GM19239 (cell line): ENCODE measurements at places on chromosomes 2 and 18.

- peak; percentile 95 for DNase-seq
Observed at GRCh38 chr18:26548415-26549262, at the start of gene KCTD1. Gene KCTD1, minus strand, starts transcription at chr18:26548553. Its CDS starts 17 bp downstream, at chr18:26548536.

- DNase-seq, result peak; percentile 9
Observed at GRCh38 chr2:161576421-161576820, 47.8 kb upstream of the SLC4A10 start.

- DNase-seq, result no peak
Observed at GRCh38 chr2:191515551-191515950, 162.4 kb upstream of the NABP1 start.

- no peak for DNase-seq
Observed at GRCh38 chr2:70832386-70832785, 3.2 kb downstream of the CD207 start.

GRCh38 chr18:36718705-36719328 lies 110.0 kb downstream of the TPGS2 start:
- no peak for DNase-seq

DNA sequence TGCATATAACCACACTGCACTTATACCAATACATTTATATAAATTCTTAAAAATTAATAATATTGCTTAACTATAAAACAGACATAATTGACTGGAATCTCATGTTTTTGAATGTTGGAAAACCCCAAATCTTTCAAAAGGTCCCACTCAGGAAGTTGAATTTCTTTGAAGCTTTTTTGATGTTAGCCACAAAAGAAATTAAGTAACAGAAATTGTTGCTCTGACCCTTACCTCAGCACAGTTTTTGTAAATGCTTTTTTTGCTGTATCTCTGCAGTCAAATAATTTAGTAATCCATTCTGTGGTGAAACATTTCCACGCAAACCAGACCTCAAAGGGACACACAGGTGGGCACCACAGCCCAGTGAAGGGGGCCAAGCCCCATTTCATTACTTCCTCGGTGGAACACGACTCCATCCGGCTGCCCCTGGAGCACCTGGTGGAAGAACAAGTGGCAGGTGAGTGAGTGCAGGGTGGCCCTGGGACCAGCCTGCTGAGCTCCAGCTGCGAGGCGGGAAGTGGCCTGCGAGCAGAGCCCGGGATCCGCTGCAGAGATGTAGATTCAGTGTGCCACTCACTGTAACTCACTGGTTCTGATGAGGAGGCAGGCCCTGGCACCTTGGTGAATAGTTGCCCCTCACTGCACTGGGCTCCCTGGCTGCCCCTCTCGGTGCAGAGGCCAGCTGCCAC lies 8.4 kb downstream of the SCLY start:
- DNase-seq, result no peak

- no peak for DNase-seq
Observed at GRCh38 chr18:68940039-68940438, 142.2 kb downstream of the CCDC102B start.

DNA sequence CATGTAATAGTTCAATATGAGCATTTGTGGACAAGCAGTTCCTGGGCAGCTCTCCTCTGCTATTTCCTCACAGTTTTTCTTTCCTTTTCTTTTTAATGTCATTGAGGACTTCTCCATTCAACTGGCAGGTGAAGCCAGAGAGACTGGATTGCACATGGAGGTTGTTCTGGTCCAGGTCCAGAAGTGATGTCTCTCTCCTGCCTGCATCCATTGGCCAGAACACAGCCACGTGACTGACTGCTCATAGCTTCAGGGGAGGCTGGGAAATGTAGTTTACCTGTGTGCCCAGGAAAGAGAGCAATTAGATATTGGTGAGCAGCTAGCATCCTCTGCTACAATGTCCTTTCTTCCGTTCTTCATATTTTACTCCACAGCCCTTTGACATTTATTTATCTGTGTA lies 20.2 kb upstream of the ADAM23 start:
- no peak for DNase-seq

DNA sequence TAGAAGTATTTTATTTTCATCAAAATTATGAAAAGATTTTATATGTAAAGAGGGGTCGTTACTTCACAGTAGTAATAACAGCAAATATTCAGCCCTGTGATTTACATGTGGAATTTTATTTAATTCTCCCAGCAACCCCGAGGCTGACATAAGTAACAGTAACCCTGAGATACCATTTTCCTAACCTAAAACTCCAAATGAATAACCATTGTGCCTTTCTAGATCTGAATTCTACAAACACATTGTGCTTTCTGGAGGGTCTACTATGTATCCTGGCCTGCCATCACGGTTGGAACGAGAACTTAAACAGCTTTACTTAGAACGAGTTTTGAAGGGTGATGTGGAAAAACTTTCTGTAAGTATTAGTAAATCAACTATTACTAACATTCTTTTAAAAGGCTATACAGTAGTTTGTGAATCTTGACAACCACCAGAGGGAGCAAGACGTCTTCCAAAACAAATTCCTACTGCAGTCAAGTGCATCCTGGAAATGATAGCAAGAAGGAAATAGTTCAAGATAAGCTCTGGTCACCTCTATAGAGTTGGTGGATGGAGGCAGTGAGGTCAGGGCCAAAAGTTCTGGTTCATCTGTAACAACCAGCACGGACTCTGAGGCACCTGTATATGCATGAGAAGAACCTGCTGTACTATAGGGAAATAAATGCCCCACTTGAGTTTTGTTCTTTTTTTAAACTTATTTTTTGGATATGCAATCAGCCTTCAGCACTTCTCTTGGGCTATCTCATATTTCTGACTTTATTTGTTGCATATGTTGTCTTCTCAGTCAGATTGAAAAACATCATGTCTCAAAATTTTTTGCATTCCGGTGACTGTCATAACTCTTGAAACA lies 37.4 kb downstream of the ACTR2 start:
- DNase-seq, result no peak

GRCh38 chr2:234991793-234992192 lies 40.0 kb downstream of the SH3BP4 start:
- no peak for DNase-seq

DNA sequence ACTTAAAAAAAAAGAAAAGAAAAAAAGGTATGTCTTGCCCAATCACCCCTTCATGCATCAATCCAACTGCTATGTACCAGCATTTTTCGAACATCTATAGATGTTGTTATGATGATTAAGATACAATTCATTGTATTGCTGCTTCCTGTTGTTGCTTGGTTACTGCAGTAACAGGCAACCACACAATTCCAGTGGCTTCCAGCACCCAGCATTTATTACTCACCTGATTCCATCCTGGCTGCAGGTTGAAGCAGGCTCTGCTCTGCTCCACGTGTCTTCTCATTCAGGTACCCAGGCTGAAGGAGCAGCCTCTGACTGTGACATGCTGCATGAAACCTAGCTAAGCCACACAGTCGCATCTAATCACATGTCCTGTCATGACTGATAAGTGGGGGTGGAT lies 196.9 kb downstream of the INO80D start:
- DNase-seq, result no peak

GRCh38 chr2:105587637-105588036 lies 157.1 kb upstream of the NCK2 start:
- DNase-seq, result no peak

DNA sequence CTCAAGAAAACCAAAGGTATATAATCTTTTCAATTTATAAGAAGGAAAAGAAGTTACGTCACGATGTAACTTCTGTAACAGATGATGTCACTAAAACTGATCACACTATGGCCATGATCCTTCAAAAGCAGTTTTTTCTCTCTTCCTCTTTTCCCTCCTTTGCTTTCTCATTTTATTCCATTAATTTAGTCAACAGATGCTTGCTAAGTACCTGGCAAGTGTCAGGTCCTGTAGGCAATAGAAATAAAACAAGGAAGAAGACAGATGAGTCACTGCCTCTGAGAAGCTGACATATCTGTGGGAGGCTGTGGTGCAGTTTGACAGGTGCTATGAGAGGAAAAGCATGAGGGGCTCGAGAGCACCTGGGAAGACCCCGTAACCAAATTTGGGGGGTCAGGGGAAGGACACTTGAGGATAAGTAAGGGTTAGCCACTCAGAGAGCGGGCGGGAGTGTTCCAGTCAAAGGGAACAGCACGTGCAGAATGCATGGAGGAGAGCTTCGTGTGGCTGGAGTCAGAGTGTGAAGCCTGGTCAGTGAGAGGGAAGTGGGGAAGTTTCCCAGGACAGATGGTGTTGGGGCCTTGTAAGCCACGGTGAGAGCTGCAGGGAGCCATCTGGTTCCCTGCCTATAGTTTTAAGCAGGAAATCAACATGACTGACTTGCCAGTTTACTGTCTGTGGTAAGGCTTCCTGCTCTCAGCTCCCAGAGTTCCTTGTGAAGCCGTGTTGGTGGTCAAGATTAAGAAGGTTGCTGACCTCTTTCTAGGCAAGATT lies 198.8 kb upstream of the FOSL2 start:
- DNase-seq, result no peak

DNA sequence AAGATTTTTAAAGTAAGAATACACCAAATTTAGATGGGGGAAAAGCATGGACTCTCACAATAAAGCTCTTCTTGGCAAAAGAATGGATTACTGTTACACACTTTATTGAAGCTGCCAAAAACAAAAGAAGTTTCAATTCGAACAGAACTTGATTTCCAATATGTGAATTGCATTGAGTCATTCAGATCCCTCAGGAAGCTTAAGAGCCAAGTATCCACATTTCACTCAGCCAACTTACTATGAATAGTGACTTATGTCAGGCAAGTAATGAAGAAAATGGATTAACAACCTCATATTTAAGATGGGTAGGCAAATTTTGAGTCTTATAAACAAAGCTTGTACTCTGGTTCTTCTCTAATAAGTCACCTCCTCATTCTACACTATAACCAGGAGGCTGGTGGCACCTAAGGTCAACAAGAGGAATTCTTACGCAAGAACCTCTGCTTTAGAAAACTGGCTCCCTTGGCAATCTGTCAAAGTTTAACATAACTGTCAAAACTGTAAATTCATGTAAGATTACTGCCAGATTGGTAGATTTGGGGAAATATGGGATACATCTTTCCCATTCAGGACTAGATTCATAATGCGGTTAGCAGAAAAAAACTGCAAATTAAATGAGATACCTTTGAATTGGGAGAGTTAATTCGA lies 6.0 kb downstream of the HADHA start:
- no peak for DNase-seq

GRCh38 chr18:71020342-71021029 lies 731.6 kb downstream of the SOCS6 start:
- no peak for DNase-seq

GRCh38 chr2:162022290-162022945 lies 51.6 kb downstream of the DPP4 start:
- DNase-seq, result no peak

DNA sequence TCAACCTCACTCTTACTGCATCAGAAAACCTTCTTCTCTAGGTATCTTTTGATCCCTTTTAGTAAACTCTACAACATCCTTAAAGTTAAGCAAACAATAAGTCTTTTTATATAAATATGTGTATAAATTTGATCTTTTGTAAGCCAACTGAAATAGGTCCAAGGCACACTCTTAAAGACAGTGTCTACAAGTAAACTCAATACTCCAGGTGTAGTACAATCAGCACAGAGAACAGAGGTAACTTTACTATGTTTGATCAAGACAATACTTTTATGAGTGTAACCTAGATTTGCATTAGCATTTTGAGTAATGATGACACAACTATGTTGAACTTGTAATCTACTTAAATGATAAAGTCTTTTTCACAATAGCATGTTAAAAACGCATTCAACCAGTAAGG lies 593.1 kb upstream of the CHAC2 start:
- no peak for DNase-seq

DNA sequence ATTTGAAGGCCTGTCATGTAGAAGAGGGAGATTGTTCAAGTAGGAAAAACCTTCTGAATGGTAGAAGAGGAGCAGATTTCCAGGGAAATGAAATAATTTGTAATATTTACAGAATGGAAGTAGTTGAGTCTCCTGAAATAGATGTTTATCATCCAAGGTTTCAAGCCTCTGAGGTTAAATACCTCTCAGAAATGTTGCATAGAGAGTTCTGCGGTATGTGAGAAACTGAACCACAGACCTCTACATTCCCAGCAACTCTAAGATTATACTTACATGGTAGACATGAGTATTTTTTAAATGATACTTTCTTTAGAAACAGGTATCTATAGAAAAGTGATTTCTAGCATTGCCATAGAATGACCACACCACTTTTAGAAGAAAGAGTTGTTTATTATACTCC lies 379.8 kb upstream of the FANCL start:
- no peak for DNase-seq

- DNase-seq, result no peak
Observed at GRCh38 chr2:150279686-150280085, 207.8 kb downstream of the RND3 start.

GRCh38 chr2:22486343-22486742 lies 898.6 kb upstream of the KLHL29 start:
- no peak for DNase-seq

DNA sequence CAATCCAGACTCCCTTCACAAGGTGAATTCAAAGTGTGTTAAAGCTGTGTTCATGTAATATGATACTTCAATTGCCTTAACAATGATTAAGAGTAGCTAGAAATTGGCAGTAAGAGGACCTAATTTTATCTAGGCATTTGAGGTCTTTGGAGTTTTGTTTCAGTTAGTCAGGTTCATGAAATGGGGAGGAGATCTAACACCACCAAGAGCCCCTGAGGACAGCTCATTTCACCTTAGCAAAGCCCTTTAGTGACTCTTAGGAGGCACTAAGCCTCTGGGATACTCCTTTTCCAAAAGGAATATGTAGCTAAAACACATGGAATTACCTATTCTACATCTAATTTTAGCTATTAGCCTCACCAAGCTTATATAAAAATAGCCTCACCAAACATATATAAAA lies 716.5 kb upstream of the RAB6C start:
- no peak for DNase-seq

DNA sequence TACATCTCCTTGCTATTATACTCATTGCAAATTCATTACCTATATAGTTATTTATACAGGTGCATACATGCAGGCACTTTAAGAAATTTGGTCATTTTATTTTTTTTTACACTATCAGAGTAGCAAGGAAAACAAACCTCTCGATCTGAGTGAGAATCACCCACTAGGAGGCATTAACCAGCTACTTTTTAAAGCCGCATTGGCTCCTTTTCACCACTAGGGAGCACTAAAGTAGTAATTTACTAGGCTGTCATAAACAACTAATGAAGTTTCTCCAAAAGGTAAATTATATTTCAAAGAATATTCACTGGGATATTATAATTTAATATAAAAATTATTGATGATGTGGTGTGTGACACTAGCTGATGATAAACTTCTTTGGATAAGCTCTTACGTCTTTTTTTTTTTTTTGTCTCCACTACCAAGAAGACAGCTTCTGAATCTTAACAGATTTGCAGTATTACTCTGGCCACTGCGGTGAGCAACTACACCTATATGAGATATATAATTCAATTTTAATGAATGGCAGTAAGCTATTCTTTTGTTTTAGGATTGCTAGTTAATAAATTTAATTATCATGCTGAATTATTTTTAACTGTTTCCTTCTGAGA lies 101.9 kb downstream of the NOL4 start:
- peak; percentile 2 for DNase-seq

DNA sequence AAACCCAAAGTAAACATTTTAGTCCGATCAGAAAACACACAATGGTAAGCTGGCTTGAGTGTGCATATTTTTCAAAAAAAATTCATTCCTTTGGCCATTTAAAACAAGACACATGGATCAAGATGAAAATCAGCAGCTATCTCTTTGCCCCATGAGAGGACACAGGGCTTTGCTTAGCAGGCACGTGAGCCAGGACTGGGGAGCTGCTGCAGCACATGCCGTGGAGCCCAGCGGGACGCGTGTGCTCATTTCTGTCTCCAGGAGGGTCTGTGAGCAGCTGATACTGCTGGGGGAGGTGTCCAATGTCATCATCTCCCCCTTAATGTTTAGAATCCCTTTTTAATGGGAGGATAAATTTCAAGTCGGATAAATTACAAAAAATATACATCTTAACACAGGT lies 49.8 kb upstream of the CNGA3 start:
- no peak for DNase-seq

GRCh38 chr2:61988462-61989366 lies 83.2 kb downstream of the COMMD1 start:
- DNase-seq, result no peak
